ENCODE measurements at places on chromosomes 3 and 15.

DNA sequence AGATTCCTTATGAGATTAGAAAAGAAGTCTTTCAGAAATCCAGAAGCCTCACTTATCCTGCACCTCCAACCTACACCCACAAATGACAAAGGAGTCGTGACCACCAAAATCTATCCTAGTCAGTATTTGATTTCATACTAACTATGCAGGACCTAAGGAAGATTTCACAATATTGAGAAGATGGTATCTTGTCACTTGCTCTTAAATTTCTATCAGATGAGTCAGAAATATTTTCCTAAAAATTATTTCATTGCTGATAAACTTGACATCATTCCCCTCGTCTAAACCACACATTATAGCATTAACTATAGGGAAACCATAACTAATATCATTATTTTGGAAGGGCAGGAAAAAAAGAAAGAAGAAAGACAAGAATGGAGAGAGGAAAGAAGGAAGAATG is 138.0 kb upstream of the THBS1 start:
- no peak for DNase-seq

DNA sequence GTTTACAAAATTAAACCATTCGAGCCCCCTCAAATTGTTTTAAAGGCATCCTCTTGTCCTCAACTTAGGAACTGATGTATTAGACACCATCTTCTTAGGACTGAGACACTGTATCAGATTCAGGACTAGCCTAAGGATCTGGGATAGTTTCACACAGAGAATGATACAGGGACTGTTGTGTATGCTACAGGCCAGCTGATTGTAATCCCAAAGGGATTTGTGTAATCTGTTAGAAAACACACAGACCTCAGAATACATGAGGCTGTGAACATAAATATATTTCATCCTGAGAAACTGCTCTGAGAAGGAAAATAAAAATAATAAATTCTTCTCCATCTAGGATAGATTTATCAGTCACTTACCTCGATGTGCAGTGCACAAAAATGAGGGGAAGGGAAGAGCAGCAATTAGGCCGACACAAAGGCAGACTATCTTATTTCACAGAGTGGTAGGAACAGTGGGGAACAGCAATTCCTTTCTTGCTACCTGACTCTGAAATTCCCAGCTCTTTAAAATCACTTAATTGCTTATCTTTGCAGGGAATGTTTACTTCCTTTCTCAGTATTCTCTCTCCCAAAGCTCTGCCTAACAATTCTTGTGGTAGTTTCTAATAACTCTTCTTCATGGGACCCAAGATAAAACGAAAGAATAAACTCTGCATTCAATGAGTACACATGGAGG is 322.5 kb downstream of the MAGI1 start:
- DNase-seq: no peak

DNA sequence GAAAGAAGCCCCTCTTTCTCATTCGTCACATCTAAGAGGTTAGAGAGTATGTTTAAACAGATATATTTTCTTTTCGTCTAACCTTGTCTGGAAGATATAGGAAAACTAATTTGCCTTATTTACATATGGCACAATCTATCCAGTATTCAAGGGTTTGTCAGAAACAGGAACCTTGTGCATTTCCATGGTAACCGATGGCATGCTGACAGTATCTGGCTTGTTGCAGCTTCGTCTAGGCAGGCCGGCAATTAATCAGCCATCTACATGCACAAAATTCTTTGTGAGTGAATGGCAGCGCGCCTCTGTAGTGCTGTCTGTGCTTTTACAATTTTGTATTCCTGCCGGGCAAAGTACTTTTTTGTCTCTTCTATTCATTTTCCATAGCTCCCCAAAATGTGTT is 294.0 kb upstream of the SOX2 start:
- DNase-seq: no peak

DNA sequence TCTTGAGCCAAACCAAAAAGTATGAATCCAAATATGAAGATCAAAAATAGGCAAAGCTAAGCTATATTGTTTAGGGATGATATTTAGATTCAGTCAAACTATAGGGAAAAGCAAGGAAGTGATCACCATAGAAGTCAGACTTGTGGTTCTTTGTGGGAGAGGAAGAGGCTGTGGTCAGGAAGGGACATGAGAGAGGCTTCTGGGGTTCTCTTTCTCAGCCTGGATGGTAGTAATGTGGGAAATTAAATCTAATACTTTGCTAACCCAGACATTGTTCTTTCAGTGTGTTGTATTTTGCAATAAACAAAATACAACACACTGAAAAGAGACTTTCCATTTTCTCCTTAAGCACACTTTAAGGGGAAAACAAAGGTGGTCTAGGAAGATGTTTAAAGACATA is 3.1 kb downstream of the CX3CR1 start:
- DNase-seq: no peak

DNA sequence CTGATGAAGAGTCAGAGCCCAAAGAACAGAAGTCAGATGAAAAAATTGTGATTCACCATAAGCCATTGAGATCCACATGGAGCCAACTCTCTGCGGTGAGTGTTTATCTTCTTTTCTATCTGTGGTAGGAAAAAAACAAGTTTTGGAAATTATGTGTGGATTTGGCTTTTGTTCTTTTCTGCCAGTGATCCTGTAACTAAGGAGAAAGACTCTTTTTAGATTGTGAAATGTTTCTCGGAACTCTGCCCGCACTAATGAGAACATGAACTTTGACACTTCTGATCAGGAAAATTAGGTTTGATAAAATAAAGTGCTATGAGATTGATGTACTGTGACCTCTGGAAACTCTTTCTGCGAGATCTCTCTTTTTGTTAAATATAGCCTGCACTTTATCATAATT is 8.4 kb downstream of the ARHGEF26 start:
- DNase-seq: no peak

- DNase-seq: no peak
These were observed 21.7 kb downstream of the KIF7 start for GRCh38 chr15:89633585-89633984.

DNA sequence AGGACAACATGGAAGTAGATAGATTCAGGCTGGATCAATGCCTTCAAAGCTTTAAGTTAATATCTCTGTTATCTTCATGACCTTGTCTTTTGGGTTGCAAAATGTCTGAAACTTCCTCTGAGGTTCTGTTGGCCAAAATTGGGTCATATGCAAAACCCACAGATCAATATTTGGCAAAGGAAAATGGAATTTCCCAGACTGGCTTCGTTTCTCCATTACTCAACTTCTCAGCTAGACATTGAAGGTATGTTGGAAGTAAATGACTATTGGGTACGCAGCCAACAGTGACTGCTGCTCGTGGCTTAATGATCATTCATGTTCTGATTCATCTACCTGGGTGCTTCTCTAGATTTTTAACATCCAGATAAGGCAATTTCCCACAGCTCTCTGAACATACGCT is 675.4 kb upstream of the SGO1 start:
- DNase-seq: no peak

DNA sequence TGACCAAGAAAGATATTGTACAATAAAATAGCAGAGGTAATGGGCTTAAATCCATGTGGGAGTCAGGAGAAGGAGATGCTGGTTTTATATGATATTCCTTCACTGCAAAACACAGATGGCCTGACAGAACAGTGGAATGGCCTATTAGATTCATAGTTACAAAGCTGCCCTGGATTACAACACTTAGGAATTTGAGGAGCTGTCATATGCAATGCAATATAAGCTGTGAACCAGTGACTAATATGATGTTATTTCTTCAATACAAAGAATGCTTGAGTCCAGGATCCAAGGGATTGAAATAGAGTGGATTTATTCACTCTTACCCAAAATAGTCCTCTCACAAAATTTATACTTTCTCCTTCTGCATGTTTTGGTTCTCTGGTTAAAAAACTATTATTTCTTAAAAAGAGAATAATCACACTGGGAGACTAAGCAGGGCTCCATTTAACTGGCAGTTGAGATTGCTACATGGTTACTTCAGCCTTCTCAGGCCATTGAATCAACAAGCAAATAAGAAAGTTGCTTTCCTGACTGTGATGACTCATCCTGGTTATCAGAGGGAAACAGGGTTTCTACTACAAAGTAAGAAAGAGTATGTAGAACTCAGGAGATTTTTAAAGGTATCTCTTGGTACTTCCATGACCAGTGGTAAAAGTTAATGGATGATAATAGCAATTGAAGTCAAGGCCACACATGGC is 79.8 kb upstream of the ZPLD1 start:
- DNase-seq: no peak

- no peak for DNase-seq
These were observed 90.0 kb downstream of the ARIH1 start for GRCh38 chr15:72564091-72564490.

- DNase-seq: no peak
These were observed 11.4 kb upstream of the C3orf22 start for GRCh38 chr3:126570103-126570541.

DNA sequence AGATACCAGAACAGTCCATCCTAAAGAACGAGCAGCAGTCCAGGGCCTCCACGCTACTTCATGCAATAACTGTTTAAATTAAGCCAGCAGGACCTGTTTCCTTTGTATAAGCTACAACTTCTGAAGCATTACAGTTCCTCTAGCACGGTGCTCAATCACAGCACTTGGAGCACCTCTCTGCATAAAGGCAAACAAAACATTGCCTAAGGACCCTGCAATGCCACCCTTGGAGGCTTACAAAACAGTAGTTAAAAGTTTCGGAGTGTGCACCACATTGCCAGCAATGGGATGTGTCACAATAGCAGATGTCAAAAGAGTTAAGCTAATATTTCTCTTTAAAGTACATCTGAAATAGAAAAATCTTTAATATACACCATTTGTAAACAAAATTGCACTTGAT is 2.6 kb upstream of the VPS39 start:
- DNase-seq: no peak

GRCh38 chr3:141878817-141879216 is 2.4 kb downstream of the ATP1B3 start:
- no peak for DNase-seq

- DNase-seq: no peak
These were observed 128.2 kb downstream of the ADAMTS9 start for GRCh38 chr3:64559588-64559987.

DNA sequence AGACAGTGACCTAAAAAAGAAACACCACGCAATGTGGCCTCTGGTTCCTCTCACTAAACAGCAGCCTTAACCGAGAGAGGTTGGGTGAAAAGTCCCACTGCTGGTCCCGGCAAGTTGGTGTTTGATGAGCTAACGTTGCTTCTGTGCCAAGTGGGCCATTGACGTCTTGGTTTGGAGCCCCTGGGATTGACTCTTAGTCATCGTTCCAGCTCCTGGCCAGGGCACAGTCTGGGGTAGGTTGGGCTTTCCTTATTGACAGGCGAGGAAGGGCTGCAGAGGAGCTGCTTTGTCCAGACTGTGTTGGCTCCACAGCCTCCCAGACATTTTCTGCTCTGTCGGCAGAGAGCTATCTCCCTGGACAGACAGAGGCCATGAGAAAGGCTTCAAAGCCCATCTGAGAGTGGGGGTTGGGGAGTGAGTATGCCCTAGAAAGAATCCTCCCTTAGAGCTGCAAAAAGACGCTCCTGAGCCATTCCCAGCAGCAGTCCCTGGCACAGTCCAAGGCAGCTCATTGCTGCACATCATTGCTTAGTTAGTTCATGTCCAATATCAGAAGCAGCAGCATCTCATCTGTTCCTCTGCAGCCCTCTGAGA is 28.6 kb upstream of the C3orf80 start:
- no peak for DNase-seq

- no peak for DNase-seq
These were observed 96.2 kb downstream of the CLSTN2 start for GRCh38 chr3:140031170-140031569.

GRCh38 chr3:126307591-126308393 is 49.4 kb downstream of the KLF15 start:
- no peak for DNase-seq

DNA sequence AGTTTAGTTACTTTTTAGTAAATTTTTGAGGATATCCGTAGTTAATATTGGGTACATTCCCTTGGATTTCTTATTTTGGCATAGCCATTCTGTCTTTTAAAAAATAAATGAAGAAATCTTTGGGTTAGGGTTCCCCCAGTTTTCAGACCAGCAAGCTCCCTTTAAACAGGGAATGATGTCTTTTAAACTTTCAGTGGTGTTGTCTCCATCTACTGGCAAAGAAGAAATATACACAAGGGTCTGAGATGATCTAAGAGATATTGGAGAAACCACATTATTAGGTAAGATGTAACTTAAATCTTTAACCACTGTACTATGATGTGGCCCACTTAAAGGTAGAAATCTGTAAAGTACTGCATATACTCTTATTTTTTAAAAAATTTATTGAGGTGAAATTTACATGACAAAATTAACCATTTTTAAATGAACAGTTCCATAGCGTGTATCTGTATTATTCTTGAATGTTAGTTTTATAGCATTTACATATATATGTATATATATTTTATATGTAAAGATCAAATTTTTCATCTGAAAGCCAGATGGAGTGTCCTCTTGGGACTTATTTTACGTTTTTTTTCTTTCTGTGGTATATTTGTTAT is 35.1 kb upstream of the EIF3J start:
- no peak for DNase-seq

DNA sequence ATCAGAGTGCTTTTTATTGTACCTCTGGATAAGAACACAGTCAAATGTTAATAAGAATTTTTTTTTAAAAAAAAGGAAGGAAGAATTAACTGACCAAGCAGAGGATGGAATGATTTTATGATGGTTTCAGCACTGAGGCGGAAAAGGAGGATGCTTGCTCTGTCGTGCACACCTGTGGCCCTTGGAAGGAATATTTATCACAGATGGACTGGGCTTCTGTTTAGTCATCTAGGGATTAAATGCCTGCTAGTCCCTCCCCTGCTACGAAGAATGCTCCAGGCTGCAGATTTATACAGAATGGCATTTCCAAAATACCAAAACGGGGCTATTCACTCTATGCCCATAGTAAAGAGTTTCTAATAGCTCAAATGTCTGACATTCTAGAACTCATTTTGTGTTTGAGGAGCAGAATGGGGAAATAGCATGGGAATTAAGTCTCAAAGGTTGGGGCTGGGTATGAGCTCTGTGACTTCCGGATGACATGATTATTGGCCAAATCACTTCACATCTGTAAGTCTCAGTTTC is 92.8 kb upstream of the BCL6 start:
- DNase-seq: no peak

GRCh38 chr15:77402740-77403379 is 17.0 kb downstream of the PEAK1 start:
- DNase-seq: no peak

GRCh38 chr15:52794665-52795463 is 4.7 kb upstream of the ONECUT1 start:
- no peak for DNase-seq

GRCh38 chr15:90002428-90002844 is 1.3 kb downstream of the ZNF710 start:
- peak; percentile 44 for DNase-seq

- DNase-seq: peak; percentile 77
These were observed 13.1 kb downstream of the TNK2 start for GRCh38 chr3:195895078-195895860.

GRCh38 chr3:28191363-28191762 is 50.1 kb upstream of the CMC1 start:
- no peak for DNase-seq

GRCh38 chr3:54519493-54519892 is 397.1 kb downstream of the CACNA2D3 start:
- DNase-seq: no peak

GRCh38 chr3:142787719-142788118 is 63.9 kb downstream of the TRPC1 start:
- no peak for DNase-seq

- no peak for DNase-seq
These were observed 24.9 kb upstream of the ATP2B2 start for GRCh38 chr3:10530241-10530640.

Measured in stimulated activated CD4-positive, alpha-beta T cell treated with anti-CD3 and anti-CD28 coated beads, Interleukin-2, amount 100 ng/mL, for 24 hours (primary cell).